T follicular helper cell (primary cell): ENCODE measurements at places on chromosomes 4 and X.

GRCh38 chrX:12421918-12422317 is 283.6 kb downstream of the FRMPD4 start:
- DNase-seq, result no peak

DNA sequence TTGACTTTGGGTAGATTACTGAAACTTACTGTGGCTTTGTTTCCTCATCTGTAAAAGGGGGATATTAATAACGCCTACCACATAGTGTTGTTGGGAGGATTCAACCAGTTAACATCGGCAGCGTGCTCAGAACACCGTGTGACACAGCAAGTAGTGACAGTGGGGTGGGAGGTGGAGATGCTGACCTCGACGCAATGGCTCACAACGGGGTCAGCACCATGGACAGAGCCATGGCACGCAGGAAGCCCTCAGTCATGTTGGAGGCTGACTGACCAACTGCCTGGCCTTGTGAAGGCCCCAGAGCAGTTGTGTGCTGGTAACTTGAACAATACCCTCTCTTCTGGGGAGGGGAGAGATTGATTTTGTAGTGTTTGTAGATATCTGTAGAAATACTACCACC is 93.2 kb downstream of the WFS1 start:
- DNase-seq, result peak; percentile 4

DNA sequence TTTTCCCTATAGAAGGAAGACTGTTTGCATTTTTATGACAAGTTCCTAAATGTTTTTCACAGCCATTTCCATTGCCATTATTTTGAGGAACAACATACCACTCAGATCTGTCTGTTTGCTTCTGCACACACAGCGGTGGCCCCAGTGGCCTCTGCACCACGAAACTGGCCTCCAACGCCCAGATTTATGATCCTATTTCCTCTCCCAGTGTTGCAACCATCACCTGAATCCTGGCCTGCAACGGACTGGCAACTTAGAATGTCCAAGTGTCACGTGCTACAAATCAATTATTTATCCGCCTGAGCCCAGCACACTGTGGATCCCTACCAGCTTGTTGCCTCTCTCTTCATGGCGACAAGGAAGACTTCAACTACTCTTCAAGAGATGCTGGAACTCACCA is 9.2 kb downstream of the RAI2 start:
- DNase-seq, result no peak

- DNase-seq, result no peak
These were observed 40.2 kb downstream of the FHDC1 start for GRCh38 chr4:152976212-152976761.

DNA sequence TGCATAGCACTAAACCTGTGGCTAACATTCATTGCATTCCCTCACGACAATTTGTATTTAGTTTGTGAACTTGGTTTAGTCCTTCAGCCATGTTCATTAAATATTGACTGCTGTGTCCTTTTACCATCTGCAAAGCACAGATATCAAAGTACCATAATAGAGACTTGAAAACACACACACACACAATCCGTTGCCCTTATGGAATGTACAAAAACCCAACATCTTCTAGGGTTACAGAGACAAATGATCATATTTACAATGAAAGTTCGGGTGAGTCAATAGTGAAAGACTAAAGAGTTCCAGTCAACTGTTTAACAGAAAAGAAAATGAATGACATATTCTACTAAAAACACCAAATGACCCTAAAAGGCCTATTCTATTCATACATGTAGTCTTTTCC is 50.8 kb upstream of the TXK start:
- no peak for DNase-seq

GRCh38 chr4:107094976-107095375 is 58.9 kb upstream of the DKK2 start:
- DNase-seq, result no peak
